Head of caudate nucleus (tissue), 42 donors: ENCODE measurements at places on chromosomes 5 and 9.

GRCh38 chr5:7888901-7889300, 20.0 kb downstream of the MTRR start:
- no peak for DNase-seq

GRCh38 chr5:119271758-119272730, 83.8 kb upstream of the TNFAIP8 start:
- no peak for DNase-seq

DNA sequence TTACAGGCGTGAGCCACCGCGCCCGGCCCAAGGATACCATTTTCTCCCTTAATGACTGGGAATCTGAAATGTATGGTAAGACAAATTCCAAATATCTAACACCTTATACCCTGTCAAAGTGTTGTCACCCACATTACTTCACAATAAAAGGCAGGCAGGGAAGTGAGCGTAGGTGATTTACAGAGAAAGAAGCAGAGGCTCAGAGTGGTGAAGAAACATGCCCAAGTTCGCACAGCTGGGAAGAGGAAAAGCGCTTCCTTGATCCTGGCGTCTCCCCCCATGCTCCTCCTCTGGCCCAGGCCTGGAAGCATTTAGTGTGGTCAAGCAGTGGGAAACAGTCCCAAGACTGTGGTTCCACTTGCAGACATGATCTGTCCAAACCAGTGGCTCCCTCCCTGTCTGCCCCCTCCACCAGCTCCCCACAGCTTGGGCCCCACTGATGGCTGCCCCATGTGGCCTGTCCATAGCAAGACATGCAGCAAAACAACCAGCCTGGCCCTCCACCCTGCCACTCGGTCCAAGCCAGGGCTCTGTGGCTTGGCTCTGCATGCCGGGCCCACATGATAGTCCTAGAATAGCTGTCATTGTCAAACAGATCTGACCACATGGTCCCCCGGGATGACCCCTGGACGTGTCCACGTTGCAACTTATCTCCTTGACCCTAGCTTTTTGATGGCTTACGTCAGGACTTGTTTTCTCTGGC, 107.2 kb downstream of the TTLL11 start:
- DNase-seq = peak; percentile 57

GRCh38 chr5:156376751-156377150, 49.8 kb downstream of the SGCD start:
- no peak for DNase-seq

DNA sequence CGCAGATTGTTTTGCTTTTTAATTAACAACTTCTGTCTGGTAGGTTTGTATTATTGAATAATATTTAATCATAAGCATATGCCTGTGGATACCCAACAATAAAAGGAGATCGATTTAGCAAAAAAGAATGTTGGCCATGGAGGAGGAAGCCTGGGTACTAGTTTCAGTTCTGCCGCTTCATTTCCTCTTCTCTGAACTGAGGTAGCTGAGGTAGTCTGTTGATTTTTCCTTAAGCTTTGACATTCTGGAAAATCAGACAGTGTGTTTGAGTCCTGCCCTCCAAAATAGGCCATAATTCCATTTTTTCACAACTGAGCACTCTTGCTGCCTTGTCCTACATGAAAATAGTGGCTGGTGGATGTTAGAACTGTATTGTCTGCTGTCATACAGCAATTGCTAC, 6.0 kb upstream of the GPR21 start:
- DNase-seq = no peak

- DNase-seq = no peak
Observed at GRCh38 chr5:138946831-138947560, 71.9 kb upstream of the LRRTM2 start.

- DNase-seq = no peak
Observed at GRCh38 chr5:39648085-39648847, 223.5 kb upstream of the DAB2 start.

- no peak for DNase-seq
Observed at GRCh38 chr5:175678074-175678473, 20.2 kb downstream of the HRH2 start.

DNA sequence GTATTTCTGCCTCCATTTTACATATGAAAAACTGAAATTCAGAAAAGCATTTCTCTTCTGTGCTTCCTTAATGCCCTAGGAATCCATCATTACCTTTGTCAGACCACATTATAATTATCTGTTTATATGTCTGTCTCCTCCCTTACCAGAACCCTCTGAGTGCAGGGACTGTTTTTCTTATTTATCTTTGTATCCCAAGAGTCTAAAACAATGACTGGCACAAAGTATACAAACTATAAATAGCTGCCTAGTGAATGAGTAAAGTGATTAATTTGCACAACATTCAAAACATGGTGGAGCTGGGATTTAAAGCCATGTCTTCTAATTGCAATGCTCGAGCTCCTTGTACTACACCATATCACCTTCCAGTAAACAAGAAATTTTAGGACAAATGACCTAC, 49.3 kb upstream of the HK3 start:
- DNase-seq = no peak

DNA sequence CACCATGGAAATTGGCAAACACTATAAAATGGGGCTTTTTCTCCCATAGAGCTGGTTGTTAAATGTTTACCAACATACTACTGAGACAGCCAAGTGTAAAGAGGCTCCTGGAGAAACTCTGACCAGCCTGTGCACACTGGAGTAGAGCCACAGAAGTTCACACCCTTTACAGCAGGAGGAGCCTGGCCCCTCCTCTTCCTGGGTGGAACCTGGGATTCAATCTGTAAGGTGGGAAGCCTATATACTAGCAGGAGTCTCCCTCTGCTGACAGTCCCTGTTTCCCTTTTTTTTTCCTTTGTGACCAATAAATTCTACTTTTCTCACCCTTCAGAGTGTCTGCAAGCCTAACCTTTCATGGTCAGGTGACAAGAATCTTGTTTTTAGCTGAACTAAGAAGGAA, 10.4 kb upstream of the SLC30A5 start:
- DNase-seq = no peak

DNA sequence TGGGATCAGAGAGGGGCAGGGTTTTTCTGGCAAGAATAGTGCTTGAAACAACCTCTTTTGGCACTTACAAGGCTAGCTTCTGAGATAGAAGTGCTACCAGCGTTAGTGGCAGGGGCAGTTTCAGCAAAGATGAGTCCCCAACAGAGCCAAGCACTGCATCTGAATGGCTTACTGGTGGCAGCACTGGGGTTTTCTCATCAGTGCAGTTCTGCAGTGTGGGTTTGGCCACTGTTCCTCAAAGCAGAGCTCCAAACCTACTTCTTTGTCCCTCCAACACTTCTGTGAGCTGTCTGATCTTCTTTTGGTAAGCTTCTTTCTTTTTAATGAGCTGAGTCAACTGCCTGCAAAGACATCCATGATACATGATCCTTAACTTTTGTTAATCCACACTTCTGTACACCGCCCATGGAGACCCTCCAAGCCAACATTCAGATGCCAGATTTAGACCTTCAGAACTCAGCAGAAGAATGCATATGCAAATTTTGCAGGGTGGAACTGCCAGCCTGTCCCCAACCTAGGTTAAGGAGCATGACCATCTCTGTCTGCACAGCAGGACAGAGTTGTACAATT, 29.9 kb upstream of the FSTL4 start:
- DNase-seq = no peak

DNA sequence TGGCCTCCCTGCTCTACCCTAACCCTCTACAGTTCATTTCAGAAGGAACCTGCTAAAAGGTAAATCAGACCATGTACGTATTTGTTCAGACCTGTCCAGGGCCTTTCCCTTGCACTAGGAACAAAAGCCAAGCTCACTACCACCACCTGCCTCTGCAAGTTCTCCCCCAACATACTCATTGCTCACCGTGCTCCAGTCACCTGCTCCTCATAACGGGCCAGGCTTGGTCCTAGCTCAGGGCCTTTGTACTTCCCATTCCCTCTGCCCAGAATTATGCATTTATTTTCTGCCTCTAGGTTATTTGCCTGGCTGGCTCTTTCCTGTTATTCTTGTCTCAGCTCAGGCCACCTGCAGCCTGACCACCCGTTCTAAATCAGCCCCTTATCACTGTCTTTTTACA, 4.8 kb upstream of the FGF1 start:
- DNase-seq = no peak

DNA sequence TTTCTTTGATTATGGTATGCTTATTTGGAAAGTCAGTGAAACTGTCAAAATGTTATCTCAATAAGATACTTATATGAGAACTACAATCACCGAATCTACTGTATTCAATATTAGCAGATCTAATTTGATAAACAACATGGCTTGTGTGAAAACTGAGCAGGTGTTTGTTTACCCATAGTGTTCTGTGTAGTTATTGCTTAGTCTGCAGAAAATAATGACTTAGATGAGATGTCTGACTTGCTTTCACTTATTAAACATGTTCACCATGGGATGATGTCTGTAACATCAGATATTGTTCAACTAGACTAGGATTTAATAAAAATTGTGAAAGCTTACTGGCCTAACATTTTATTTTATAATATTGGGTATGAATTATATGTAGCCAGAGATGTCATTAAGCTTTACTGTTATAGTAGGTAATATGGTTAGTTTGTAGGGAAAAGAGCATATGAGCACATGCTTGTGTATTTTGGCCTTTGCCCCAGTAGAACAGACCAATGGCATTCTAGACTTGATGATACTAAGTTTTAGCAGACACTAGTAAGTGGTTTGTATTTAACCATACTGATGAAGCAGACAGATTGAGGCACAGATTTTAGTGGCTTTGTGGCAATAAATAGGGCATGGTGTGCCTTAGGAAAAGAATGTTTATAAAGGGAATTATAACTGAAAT, 16.4 kb downstream of the SUB1 start:
- DNase-seq = no peak

GRCh38 chr9:26158631-26159150, 480.4 kb upstream of the TUSC1 start:
- no peak for DNase-seq

- no peak for DNase-seq
Observed at GRCh38 chr9:73470766-73471165, 319.1 kb downstream of the ANXA1 start.

GRCh38 chr5:76111477-76112174, 28.4 kb downstream of the SV2C start:
- no peak for DNase-seq

GRCh38 chr5:132457371-132458225, 33.0 kb downstream of the IRF1 start:
- DNase-seq = no peak

GRCh38 chr5:111551161-111551560, 38.8 kb upstream of the STARD4 start:
- no peak for DNase-seq

- no peak for DNase-seq
Observed at GRCh38 chr9:110808599-110808980, 140.0 kb downstream of the MUSK start.

GRCh38 chr9:83956436-83957247, 23.4 kb downstream of the HNRNPK start:
- DNase-seq = peak; percentile 77

DNA sequence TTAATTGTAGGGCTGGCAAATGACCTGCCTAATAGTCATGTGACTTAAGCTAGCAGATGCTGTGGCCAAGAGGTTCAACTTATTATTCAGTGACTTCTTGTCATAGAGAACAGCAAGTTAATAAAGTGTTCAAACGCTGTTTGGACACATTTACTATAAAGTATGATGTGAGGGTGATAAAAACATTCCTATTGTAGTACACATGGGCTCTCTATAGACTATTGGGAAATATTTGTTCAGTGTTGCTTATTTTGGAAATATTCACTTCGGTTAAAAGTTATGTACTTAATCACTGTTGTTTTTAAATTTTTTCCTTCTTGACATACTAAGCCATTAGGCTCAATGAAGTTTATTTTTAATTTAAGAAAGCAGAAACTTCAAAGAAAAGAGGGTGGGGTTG, 345.0 kb downstream of the NNT start:
- DNase-seq = no peak

DNA sequence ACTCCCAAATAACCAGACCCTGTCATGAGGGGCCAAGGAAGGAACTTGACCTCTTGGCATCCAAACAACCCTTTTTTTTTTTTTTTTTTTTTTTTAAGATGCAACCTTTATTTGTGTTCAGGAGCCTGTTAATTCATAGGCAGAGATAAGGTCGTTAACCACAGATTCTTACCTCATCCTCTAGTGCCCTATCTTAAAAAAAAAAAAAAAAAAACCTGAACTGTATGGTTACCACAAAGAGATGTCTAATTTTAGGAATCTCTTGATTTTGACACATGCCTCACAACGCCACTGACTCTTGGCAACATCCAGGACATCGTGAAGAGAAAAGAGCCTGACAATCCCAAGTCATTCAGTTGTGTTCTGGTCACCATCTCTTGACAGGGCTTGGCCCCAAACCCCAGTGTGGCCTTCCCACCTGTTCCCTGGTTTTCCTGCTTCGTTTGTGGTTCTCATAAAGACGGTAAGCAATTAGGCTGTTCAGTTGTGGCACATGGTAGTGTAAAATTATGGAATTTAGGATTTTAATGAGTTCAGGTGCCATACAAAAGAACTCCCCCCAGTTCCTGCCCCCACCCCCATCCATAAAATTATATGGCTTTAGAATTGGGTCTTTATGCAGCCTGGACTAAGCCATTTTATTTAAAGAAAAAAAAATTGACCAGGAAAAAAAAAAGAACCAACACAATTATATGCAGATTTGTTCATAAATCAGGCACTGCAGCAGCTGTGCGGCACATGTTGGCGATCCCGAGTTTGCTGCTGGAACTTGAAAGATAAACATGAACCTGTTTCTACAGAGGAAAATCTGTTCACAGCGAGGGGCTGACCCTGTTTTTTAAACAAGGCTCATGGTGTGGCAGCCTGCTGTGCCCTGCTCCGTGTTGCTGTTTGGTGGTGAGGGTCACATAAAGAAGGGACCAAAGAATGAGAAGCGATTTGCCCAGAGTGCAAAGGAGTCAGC, 267.8 kb upstream of the CLINT1 start:
- no peak for DNase-seq

DNA sequence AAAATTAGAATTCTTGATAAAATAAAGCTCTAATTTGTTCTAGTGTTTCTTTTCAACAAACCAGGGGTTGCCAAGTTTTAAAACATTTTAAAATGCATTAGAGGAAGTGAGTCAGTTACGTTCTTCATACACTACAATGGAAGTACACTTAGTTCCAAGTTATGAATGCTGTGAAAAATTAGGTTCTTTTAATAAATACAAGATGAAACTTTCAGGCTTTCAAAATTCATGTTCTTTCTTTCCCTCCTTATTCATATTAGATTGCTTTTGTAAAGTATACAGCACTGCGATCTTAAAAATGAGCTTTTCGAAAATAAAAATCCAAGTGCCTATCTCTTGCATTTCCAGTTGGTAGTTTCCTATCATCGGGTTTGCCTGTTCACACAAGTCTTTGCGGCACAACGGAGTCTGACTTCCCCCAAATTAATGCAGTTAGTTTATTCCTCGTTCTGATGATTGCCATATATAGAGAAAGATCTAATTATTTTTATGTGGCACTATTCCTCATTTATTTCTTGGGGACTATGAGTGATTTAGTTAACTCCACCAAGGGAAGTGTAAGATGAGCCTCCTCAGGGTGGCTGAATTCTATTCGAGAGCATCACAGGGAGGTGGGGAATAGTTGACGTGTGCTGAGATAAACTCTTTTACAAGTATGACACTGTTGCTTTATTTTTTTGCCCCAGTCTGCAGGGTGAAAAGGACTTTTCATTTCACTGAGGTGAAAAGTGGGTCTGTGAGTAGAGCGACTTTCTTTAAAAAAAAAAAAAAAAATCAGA, 238.2 kb downstream of the CD180 start:
- peak; percentile 18 for DNase-seq

- no peak for DNase-seq
Observed at GRCh38 chr9:107751567-107752210, 262.1 kb upstream of the KLF4 start.
